Hypothalamus (tissue), 51 donors: ENCODE measurements at places on chromosomes 12 and 14.

DNA sequence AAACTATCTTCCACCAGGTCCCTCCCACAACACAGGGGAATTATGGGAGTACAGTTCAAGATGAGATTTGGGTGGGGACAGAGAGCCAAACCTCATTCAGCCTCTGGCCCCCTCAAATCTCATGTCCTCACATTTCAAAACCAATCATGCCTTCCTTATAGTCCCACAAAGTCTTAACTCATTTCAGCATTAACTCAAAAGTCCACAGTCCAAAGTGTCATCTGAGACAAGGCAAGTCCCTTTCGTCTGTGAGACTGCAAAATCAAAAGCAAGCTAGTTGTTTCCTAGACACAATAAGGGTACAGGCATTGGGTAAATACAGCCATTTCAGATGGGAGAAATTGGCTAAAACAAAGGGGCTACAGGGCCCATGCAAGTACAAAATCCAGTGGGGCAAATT, 147.6 kb downstream of the RAD51B start:
- DNase-seq: no peak

DNA sequence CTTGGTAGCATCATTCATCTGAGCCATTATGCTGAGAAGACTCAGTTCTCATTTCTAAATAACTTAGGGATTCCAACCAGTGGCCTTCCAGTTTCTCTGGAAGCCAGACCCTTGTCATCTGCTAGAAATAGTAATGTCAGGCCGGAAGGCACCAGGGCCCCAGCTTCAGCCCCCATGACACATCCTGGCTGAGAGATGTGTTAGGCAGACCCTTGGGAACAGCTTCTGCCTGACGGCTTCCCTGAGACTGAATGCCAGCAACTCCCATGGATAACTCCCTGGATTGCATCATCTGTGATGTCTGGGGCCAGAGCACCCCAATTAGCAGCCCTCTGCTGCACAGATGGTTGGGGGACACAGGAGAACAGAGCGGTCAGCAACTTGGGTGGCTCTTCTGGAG, 583.5 kb upstream of the TBX3 start:
- DNase-seq: no peak

DNA sequence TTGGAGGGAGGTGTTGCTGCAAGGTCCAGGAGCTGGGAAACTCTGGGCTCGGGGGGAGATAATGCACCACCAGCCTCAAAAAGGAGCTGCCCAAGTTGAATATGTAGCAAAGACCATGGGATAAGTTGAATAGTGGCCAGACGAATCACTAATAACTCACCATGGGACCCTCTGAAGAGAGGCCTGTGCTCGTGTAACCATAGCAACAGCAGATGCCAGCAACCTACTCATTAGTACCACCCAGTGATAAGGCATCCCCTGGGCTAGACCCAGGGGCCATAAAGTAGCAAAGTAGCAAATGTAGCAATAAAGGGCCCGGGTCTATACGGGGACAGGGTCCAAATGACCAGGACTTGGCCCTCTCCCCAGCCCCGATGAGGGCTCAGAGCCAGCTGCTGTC, 328.0 kb downstream of the DPF3 start:
- DNase-seq: no peak

GRCh38 chr14:53947094-53947445, 9.6 kb downstream of the BMP4 start:
- no peak for DNase-seq

- no peak for DNase-seq
Measured at GRCh38 chr14:87869619-87870583, 123.1 kb downstream of the GALC start.

- DNase-seq: no peak
Measured at GRCh38 chr12:553216-554000, 93.7 kb downstream of the B4GALNT3 start.

GRCh38 chr14:96634896-96635295, 132.7 kb downstream of the PAPOLA start:
- DNase-seq: no peak
